Activated CD4-positive, alpha-beta T cell treated with anti-CD3 and anti-CD28 coated beads for 36 hours (primary cell): ENCODE measurements at places on chromosomes 2 and 18. TPM values are rescaled to one million over a fixed set of nuclear protein-coding genes. Genes with fewer than 3 reads are reported as not detected.

- no peak overlapping the region for H3K27ac ChIP-seq
- no peaks in the 10 kb centered on the region for H3K27me3 ChIP-seq
- DNase-seq = no peak
- peaks cover 91% of the 10 kb centered on the region for H3K4me1 ChIP-seq
- H3K36me3 ChIP-seq = peaks cover 88% of the 10 kb centered on the region
These were observed 11.4 kb downstream of the FOSL2 start for GRCh38 chr2:28404086-28404485.

GRCh38 chr2:58917596-58917995, 676.5 kb upstream of the FANCL start:
- H3K4me3 ChIP-seq = no peak overlapping the region
- no peak overlapping the region for H3K27ac ChIP-seq
- no peaks in the 10 kb centered on the region for H3K36me3 ChIP-seq
- DNase-seq = no peak

- no peak overlapping the region for H3K4me3 ChIP-seq
- H3K36me3 ChIP-seq = no peaks in the 10 kb centered on the region
- DNase-seq = no peak
- H3K4me1 ChIP-seq = peaks cover 8% of the 10 kb centered on the region
- no peak overlapping the region for H3K27ac ChIP-seq
- no peaks in the 10 kb centered on the region for H3K27me3 ChIP-seq
These were observed 148.2 kb downstream of the FAM161A start for GRCh38 chr2:61705625-61706024.

GRCh38 chr2:21890041-21890440, 766.3 kb downstream of the TDRD15 start:
- H3K27me3 ChIP-seq = no peaks in the 10 kb centered on the region
- no peaks in the 10 kb centered on the region for H3K4me1 ChIP-seq

GRCh38 chr2:30499681-30500080, 52.6 kb downstream of the LCLAT1 start:
- H3K27me3 ChIP-seq = no peaks in the 10 kb centered on the region
- H3K36me3 ChIP-seq = peaks cover 52% of the 10 kb centered on the region
- peaks cover 38% of the 10 kb centered on the region for H3K4me1 ChIP-seq

DNA sequence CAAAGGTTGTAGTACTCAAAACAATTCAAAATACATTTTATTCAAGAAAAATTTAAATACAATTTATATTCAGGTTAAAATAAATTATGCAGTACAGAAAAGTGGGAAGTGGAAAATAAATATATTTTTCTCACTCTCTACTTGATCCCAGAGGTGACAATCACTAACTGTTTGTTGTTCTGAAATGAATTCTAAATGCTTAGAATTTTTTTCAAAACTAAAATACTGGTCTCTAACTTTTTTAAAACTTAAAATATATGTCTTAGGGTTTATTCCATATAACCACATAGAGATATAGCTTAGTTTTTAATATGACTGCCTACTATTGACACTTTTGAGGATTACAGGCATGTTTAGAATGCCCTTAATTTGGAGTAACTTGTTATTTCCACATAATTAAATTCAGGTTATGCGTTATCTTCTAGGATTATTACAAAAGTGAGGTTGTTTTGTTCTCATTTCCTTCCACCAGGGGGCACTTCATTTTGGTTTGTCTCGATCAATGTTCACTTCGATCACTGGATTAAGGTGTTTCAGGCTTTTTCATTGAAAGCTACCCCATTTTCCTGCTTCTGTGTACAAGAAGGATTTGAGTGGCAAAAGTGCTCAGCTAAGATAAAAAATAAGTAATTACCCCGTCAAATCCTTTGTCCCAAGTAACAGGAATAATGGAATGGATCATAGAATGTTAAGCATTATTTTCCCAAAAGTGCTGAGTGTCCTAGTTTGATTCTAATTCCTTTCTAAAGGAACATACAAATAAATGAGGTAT, 27.1 kb upstream of the TFPI start:
- peak; percentile 25 for DNase-seq
- no peaks in the 10 kb centered on the region for H3K36me3 ChIP-seq
- H3K4me3 ChIP-seq = no peak overlapping the region
- H3K27me3 ChIP-seq = peaks cover 3% of the 10 kb centered on the region
- H3K27ac ChIP-seq = no peak overlapping the region

DNA sequence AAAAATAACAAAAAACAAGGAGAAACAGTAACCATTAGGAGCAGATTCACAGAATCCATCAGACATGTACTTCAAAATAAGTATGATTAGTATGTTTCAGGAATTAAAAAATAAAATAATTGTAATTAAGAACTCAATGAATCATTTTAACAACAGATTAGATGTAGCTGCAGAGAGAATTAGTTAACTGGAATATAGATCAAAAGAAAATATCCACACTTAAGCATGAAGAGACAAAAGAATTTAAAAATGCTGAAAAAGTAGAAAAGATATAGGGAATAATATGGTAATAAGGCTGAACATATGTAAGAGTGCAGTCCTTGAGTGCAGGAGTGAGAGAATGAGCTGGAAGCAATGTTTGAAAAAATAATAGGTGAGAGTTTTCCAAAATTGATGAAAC, 24.1 kb upstream of the OR6B3 start:
- no peak overlapping the region for H3K27ac ChIP-seq
- no peak for DNase-seq
- H3K4me1 ChIP-seq = no peaks in the 10 kb centered on the region
- peaks cover 20% of the 10 kb centered on the region for H3K27me3 ChIP-seq
- peaks cover 2% of the 10 kb centered on the region for H3K36me3 ChIP-seq

Gene KCNG2
- total RNA-seq = not detected

Gene CAVIN2
- not detected for total RNA-seq

Gene EFR3B
- 1.1 TPM for total RNA-seq

Gene KCNJ13
- not detected for total RNA-seq

Gene STARD6
- total RNA-seq = not detected

Gene APCDD1
- not detected for total RNA-seq

Gene CROCC2
- not detected for total RNA-seq

Gene CACNB4
- total RNA-seq = 0.37 TPM
